Activated CD4-positive, CD25-positive, alpha-beta regulatory T cell treated with anti-CD3 and anti-CD28 coated beads, Interleukin-2, amount 50 U/mL, for 16 hours (primary cell): ENCODE measurements at places on chromosomes 6 and 20.

DNA sequence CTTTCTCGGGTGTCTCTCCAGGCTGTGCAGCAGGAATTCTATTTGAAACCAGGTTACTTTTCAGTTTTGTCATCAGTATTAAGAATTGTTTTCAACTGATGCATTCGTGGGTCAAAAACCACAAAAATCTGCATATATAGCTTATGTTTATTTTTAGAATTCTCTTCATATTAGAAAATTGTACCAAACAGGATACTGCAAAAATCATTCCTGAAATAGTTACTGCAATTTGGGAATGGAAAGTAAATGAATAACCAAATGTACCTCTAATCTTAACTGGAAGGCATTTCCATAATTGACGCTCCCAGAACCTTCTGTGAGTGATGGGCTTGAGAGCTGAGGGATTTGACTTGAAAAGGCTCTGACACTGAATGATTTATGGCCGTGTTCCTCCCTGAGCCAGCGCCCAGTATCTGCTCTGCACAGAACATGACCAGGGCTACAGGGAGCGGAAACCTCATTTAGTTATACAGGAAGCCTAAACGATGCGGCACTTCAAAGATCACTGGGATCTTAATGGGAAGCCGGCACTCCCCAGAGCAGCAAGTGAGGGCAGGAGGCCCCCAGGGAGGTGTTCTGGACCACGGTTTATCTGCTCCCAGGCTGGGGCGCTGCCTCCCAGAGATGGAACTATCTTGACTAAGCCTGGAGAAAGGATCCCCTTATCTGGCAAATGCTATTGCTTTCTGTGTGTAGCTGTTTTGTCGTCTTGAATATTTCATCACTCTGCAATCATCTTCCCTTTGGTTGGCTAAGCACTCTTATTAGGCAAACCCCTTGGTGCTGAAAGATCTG lies 446.0 kb downstream of the QKI start:
- DNase-seq = no peak

DNA sequence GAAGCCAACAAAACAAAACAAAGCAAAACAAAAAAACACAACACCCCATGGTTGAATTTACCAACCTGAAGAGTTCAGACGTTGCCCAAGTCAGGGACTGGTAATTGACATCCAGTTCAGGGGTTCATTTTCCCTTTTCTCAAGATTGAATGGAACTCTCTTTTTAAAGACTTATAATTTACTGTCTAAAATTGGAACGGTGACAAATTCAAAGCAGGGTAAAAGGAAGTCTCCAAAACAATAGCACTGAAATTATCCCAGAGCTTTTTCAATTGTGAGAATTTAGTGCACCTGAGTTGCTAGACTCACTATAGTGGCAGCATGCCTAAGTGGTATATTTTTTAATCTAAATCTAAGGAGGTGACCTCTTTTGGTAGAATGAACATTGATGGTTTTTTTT lies 90.9 kb upstream of the PREP start:
- no peak for DNase-seq

DNA sequence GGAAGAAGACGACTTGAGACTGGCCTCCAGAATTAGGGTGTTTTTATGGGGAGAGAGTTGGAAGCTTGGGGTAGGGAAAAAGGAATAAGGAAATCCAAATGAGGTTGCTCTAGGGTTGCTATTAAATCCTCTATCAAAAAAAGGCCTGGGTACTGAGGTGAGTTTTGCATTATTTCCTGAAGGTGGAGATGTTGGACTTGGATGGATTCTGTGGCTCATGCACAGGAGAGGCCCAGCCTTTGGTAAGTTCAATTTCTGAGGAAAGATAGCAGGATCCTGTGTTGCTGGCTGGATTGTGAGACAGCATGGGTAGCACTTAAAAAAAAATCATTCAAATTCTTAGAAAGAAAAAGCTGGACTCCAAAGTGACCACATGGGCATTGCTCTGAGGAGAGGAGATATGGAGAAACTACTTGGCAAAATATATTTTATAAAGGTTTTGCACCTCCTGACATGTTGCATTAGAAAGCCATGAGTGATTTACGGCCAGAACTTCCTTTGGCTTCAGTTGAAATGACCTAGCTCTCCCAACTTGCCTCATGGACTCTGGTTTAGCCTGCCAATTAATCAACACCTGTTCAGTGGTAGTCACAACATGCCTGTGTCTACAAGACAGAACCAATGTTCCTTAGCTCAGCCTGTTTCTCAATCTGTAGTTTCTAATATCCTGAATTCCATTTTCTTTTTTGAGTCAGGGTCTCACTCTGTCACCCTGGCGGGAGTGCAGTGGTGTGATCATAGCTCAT lies 152.1 kb upstream of the RALGAPA2 start:
- no peak for DNase-seq

GRCh38 chr6:6635291-6635690 lies 46.8 kb downstream of the LY86 start:
- no peak for DNase-seq

GRCh38 chr6:157036245-157036711 lies 259.1 kb downstream of the ARID1B start:
- no peak for DNase-seq

- no peak for DNase-seq
Measured at GRCh38 chr6:153034139-153034538, 31.6 kb upstream of the MTRF1L start.

DNA sequence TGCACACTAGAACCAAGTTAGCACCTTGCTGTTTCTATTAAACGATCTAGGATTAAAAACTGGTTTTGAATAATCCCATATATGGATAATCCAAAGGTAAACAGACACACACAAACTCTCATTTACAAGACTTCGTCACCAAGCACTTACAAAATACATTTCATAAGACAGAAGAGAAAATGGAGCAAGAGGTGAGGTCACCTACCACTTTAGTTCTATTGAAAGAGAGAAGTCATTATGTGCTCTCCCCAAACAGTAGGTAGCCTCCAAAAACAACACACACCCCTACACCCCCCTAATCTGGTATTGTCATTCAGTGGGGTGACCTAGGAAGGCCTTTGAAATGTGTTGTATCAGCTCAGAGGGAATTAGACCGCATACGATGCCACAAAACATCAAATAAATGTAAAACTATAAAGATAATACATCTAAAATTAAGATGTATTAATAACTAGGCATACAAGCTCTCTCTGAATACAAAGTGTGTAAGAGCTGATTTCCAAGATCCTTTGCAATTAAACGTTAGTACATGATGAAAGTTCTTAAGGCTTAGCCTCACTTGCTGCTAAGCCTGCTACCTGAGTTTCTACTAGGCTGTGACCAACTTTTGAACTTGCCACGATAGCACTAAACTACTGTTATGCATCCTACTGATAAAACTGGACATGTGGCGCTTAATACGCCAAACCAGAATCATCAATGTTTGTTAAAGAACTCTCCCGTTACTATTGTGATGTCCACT lies 1.6 kb downstream of the SRPK1 start:
- DNase-seq = no peak

DNA sequence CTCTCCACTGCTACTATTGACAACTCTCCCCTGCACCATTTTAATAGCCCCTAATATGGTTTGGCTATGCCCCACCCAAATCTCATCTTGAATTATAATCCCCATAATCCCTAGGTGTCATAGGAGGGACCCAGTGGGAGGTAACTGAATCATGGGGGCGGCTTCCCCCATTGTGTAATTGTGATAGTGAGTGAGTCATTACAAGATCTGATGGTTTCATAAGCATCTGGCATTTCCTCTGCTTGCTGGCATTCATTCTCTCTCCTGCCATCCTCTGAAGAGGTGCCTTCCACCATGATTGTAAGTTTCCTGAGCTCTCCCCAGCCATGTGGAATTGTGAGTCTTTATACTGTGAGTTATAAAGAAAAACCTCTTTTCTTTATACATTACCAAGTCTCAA lies 74.1 kb upstream of the TCF21 start:
- no peak for DNase-seq

DNA sequence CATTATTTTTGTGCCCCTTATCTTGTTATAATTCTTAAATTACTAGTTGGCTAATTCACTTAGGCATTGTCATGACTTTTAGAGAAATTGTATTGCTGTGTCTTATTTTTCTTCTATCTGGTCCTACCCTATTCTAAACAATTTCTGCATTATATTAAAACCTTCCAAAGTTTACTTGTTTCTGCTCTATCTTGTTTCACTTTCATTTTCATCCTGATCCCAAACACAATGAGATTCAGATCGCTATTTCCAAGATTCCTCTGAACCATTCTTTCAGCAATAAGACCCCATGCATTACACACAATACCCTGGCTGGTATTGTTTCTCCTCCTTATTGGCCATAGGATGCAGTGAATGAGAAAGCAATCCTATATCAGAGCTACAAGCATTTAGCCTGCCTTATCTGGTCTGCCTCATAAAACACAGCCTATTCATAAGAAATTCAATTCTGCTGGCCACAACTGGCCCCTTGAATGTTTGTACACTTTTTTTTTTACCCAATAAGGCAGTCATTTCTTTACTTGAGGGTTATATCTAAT lies 69.9 kb upstream of the POU3F2 start:
- DNase-seq = no peak

- no peak for DNase-seq
Measured at GRCh38 chr6:54916858-54917257, 70.3 kb downstream of the FAM83B start.

GRCh38 chr6:148596891-148597455 lies 149.9 kb upstream of the UST start:
- DNase-seq = no peak
